Inflammatory macrophage (primary cell): ENCODE measurements at places on chromosomes 2 and 18.
A peak's percentile ranks its signal among the peaks of the same experiment; 100 is the strongest.

- DNase-seq, result no peak
These were observed 1.4 kb downstream of the RAB11FIP5 start for GRCh38 chr2:73111073-73112025.

DNA sequence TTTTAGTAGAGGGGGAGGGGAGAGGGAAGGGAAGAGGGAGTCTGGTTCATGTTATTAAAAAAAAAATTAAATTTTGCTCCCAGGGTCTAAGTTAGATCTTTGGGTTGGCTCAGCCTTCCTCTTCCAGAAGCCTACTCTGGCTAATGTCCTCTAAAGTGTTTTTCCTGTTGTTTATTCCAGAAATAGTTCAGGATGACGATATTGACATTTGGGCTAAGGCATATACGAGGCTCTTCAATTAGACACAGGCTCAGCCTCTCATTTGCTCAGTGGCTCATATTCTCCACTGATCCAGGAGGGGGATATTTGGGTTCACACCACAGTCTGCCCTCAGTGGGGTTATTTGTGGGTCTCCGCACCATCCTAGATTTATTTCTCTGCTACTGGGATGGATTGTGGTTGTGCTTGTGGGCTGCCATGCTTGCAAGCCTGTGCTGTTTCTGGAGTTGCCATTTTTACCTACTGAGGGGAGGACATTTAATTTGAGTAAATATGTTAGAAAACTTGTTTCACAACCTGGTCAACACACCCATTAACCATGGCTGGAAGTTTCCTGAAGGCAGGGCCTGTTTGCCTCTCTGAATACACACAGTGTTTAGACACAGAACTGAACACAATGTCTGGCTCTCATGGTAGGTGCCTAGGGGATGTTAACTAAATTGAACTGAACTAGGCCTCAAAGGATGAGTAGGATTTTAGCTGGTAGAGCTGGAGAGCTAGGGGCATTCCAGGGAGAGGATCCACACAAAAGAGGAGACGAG, 257.5 kb upstream of the EPAS1 start:
- DNase-seq, result no peak

DNA sequence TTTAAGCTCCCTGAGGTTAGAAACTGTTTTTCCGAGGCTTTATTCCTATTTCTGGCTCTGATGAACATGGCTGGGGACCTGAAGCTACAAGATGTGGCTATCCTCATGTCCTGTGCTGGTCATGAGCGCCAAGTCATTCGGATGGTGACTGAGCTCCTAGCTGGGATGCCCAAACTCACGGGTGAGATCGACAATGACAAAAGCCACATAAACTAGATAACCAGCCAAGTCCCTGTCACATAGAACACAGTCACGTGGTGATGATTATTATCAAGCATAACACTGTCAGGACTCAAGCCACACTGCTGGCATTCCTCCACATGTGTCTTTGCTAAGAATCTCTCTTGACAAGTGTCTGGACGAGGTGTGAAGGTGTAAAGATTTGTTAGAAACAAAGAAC, 274.9 kb downstream of the CLIP4 start:
- no peak for DNase-seq

DNA sequence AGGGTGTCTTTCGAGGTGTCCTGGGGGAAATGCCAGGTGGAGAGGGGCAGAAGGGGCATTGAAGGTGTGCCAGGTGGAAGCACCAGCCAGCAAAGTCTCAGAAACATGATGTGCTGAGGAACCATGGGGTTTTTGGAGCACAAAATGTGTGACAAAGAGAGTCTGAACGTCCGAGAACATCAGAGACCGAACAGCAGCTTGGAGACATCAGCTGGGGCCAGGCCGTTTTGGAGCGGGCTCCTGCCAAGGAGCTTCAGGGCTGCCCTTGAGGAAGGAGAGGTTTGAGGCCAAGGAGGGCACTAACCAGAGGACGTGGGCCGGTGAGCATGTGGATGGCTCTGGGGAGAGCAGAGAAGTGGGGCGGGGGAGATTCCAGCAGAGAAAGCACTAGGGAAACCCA, 5.3 kb upstream of the MBP start:
- no peak for DNase-seq

- no peak for DNase-seq
These were observed 127.3 kb downstream of the DIS3L2 start for GRCh38 chr2:232088771-232089170.

DNA sequence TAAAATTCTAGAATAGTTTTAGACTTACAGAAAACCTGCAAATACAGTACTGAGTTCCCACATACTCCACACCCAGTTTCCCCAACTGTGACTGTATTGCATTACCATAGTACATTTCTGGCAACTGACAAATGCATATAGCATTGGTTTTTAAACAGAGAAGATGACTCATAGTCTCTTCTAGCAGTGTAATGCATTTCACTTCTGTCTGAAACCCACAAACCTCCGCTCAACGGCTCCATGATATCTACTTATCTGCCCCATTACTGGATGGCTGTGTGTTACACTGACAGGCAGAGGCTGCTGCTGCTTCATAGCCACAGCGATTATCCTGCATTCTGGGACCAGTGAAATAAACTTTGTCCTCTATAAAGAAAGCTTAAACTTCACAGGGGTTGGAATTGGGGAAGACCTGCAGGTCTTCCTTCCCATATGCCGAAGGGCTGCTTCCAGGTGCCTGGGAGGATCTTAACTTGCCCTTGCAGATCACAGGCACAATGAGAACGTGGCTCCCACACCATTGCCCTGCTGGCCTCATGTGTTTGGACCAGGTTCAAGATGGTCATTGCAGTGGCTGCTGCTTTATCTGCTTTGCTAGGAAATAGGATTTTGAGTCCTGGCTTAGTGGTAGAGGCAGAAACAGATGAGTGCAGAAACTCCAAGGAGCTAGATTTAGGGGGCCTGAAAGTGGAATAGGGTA, 742.6 kb upstream of the HS6ST1 start:
- DNase-seq, result no peak

- peak; percentile 39 for DNase-seq
These were observed 37.2 kb upstream of the CFAP36 start for GRCh38 chr2:55482186-55482884.

- DNase-seq, result no peak
These were observed 85.2 kb downstream of the DNMT3A start for GRCh38 chr2:25256488-25256875.

GRCh38 chr18:26091047-26091630, 726 bp upstream of the SS18 start:
- no peak for DNase-seq

DNA sequence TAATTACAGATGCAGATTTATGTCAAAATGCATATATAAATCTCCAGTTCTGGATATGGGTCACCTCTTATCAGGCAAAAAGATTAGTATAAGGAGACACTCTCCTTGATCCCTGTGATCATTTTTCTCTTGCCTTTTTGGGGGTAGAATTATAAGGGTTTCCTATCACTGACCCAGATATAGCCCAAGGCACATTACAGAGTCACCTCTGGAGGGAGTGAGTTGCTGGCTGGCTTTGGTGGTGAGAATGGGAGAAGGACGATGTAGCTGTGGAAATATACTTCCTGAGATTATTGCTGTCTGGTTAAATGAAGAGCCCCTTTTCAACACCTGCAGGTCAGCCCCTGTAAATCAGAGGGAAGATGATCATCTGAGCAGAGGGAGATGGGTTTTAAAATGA, 418.7 kb downstream of the MTX2 start:
- no peak for DNase-seq

- DNase-seq, result no peak
These were observed 5.9 kb upstream of the MAL start for GRCh38 chr2:95019572-95019971.

DNA sequence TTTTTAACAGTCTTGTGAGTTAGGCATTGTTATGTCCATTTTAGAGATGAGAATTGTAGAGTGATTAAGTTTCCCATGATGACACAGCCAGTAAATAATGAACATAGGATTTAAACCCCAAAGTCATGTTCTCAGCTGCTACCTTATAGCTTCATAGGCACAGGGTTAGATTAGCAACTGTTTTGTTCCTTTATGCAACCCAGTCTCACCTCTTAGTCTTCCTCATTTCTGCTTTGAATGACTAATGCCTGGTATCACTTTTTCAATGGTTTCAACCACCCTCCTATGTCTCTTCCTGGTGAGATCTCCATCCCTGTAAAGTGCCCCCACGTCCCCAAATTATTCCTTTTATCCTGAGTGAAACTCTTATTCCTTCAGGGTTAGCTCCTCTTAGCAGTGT, 44.3 kb downstream of the MFSD6 start:
- DNase-seq, result peak; percentile 15

DNA sequence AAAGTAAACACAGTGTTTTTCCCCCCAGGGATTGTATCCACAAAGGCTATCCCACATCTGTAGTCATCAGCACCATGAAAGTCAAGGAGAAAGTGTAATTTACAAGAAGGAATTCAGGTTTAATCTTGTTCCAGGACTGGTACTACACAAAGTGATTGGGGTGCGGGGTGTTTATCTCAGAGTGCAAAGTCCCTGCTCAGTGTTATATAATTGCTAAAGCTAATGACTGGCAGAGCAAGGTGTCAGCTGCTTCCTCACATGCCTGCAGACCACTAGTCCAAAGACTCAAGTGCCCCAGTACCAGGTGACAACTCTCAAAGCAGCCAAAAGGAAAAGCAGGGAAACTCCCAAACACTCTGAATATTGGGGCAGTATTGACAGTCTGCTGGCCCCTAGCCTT, 40.4 kb upstream of the PDCL3 start:
- no peak for DNase-seq

DNA sequence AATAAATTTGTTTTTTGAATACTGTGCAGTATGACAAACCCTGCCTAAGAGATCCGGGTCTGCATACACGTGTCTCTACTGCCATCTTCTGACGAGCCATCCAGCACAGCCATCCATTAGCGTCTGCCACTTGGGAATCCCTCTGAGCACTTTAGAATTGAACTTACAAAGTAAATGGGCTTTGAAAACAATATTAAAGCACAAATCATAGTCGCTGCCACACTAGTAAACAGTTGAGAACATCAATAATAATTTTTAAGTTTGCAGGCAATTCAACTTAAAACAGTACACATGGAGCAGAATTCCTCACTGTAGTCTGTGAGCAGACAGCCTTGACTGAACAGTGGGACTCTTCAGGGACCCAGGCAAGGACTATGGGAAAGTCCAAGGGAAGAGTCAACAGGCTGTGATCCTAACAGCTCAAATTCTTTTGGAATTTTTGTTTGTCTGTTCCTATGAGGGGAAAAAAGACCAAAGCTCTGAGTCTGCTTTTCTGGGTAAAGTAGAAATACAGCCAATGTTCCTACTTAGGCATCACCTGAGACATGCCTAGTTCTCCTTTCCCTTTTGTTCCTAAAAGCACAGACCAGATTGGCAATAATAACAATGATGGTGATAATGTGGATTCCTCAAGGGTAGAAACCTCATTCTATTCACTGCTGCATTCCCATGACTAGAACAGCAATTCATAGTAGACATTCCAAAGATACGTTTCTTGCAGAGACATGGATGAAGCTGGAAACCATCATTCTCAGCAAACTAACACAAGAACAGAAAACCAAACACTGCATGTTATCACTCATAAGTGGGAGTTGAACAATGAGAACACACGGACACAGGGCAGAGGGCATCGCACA, 92.9 kb downstream of the MREG start:
- peak; percentile 80 for DNase-seq

- no peak for DNase-seq
These were observed 149.5 kb downstream of the CCBE1 start for GRCh38 chr18:59547581-59548182.

GRCh38 chr2:161245261-161245553, 63.0 kb upstream of the PSMD14 start:
- DNase-seq, result no peak

DNA sequence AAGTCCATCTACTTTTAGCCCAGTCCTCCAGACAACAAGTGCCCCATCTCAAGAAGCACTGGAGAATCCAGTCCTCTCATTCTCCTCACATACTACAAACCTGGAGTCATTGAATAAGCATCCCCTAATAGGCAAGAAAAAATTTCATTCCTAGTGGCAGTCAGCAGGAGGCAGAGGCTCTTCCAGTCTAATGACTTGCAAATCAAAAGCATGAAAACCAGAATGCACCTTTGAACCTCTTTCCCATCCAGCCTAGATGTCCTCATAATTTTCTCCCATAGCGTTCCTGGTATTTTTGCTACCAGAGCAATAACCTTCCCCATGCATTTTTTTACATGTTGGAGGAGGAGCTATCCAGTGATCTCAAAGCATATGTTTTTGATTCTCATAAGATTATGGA, 252.6 kb downstream of the TTC32 start:
- DNase-seq, result no peak

- no peak for DNase-seq
These were observed 252.4 kb downstream of the LPIN1 start for GRCh38 chr2:11998626-11999378.

GRCh38 chr2:215454519-215455246, 18.8 kb upstream of the FN1 start:
- peak; percentile 51 for DNase-seq

- peak; percentile 30 for DNase-seq
These were observed 29.4 kb upstream of the BMP10 start for GRCh38 chr2:68900496-68901198.

DNA sequence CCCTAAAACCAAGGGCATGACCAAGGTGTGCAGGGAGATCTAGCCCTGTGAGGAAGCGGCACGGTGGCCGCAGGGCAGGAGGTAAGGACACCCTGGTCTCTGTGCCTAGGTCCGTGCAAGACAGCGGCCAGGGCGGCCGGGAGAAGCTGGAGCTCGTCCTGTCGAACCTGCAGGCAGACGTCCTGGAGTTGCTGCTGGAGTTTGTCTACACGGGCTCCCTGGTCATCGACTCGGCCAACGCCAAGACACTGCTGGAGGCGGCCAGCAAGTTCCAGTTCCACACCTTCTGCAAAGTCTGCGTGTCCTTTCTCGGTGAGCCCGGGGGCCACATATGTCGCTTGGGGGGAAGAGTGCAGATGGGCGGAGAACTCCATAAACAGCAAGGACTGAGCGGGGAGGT, 235.4 kb downstream of the ATAD2B start:
- DNase-seq, result no peak

DNA sequence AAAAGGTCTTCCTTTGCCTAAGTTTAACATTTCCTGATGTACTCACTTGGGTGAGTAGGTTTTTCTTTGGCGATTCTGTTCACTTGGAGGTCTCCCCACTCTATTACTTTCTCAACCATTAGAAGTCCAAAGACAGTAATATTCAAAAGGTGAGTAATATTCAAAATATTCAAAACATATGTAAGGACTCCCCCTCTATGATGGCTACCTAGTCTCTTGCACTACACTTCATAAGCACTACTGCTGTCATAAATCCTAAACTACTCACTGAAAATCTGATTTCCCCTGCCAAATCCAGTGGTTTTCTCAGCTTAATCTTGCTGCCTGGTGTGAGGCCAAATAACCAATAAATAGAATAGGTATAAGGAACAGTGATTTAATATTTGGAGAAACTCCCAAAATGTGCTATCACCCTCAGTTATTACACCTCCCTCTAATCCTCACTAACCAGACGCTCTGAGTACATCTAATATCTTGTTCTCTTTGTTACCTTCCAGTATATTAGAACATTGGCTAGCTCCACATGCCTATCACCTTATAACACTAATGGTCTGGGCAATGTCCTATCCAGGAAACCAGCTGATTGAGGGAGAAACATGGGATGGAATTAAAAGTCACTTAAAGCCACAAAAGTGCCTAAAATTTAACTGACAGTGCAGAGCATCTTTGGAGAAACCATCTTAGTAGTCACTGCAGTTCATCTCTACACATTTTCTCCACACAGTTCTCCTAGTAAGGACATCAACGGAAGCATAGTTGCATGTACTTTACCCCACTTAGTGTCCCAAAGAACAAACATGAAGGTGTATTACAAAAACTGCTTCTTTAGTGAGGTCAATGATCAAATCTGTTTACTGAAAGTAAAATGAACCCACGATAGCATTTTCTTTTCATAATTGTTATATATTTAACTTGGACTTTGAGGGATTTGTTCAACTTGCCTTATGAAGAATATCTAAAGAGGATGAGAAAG, 54.8 kb downstream of the MBD2 start:
- DNase-seq, result no peak
